T-helper 22 cell (primary cell): ENCODE measurements at places on chromosomes 16 and 17.

GRCh38 chr17:73782641-73783381 lies 138.6 kb upstream of the SDK2 start:
- no peak for DNase-seq

DNA sequence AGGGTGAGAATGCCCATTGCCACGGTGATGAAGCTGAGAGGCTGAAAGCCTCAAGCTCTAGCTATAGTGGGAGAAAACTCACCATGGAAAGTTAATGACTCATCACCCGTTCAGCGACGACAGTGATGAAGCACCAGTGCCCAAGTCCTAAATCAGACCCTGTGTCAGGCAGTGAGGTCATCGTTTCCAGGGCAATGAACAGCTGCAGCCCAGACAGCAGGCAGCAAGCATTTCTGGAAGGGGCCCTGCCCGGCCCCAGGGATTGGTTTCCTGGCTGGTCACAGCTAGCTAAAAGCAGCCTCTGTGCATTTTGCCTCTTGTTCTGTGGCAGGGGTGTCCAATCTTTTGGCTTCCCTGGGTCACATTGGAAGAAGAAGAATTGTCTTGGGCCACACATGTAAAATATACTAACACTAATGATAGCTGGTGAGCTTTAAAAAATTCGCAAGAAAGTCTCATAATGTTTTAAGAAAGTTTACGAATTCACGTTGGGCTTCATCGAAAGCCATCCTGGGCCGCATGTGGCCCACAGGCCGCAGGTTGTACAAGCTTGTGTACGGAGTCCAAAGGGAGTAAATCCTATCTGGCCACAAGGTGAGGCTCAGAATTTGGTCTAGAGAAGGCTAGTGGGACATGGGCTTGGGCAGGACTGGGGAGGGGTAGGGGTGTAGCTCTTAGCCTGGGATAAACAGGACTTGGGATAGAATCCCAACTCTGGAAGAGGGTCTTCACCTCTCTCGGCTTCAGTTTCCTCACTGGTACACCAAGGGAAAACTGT lies 40.6 kb downstream of the MIS12 start:
- no peak for DNase-seq

GRCh38 chr16:30753596-30753995 lies 5.4 kb downstream of the PHKG2 start:
- DNase-seq, result no peak

DNA sequence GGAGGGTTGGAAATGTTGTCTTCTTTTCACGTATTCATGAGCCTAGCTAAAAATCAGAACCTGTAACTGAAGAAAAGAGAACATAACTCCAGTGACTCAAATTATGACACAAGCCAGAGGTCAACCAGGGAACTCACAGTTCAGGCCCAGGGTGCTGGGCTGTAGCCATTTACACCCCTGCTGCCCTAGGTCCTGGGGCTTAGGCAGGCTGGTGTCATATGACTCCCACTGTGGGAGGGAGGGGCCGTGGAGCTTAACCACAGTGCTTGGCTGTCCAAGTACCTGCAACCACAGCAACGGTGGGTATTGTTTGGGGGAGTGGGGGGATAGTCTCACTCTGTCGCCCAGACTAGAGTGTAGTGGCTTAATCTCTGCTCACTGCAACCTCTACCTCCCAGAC lies 71.1 kb upstream of the AMZ2 start:
- DNase-seq, result no peak

DNA sequence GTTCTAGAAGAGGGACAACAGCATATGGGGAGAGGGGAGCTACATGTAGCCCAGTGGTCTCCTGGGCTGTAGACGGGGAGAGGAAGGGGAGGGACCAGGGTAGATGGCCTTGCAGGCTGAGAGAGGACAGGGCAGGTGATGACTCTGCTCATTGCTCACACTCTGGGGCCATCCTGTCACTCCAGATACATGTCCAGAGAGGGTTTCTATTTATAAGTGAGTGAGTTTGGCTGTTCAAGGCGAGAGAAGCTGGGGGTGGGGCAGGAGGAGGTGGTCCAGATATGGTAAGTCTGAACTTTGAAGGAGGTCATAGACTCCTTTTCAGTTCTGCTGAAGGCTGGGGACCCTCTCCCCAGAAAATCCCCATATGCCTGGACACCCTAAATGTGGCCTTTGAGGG lies 22.2 kb downstream of the CACNA1G start:
- no peak for DNase-seq

GRCh38 chr16:85881436-85881835 lies 17.5 kb upstream of the IRF8 start:
- no peak for DNase-seq

GRCh38 chr17:80531400-80531799 lies 13.2 kb upstream of the RPTOR start:
- no peak for DNase-seq

GRCh38 chr16:67736858-67737257 lies 17.7 kb upstream of the GFOD2 start:
- no peak for DNase-seq
